ENCODE measurements at places on chromosomes 13 and 19.

GRCh38 chr19:13355356-13355755, 150.9 kb downstream of the CACNA1A start:
- no peak for DNase-seq

DNA sequence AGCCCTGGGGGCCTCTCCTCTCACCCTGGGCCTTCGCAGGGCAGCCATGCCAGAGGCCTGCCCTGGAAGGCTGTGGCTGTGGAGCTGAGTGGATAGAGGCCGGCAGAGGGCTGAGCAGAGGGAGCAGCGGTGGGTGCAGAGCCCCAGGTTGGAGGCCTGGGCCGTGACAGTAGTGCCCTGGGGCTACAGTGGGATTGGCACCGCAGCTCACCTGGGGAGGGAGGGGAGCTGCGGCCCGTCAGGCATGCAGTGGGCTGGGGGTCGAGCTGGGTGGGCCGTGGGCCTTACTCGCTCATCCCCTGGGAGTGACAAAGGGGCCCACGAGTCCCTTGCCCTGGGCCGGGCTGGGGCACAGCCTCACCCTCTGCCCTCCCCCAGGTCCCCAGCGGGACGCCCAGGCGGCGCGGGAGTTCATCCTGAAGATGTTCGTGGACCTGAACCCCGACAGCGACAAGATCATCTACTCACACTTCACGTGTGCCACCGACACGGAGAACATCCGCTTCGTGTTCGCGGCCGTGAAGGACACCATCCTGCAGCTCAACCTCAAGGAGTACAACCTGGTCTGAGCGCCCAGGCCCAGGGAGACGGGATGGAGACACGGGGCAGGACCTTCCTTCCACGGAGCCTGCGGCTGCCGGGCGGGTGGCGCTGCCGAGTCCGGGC, 15.1 kb upstream of the GNA15 start:
- DNase-seq = no peak

DNA sequence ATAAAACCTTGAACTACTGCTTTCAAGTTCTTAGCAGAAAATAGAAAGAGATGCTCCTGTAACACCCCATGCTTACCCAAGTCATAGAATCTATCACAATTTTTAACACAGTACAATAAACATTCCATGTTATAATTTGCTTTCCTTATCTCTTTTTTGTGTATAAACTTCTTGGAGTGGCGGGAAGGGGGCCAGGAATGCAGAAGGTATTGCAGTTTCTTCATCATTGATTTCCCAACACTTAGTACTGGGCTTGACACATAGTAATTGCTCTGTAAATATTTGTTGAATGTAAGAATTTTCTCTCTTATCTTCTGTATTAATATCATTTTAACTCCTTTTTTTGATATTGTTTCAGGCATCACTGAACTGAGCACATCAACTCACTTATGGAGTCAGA, 535.8 kb downstream of the KCTD12 start:
- no peak for DNase-seq

GRCh38 chr19:32339988-32340874, 5.2 kb upstream of the ZNF507 start:
- no peak for DNase-seq

GRCh38 chr19:6801485-6802086, 29.1 kb downstream of the VAV1 start:
- peak; percentile 62 for DNase-seq

- DNase-seq = no peak
Observed at GRCh38 chr13:105670179-105670990, 865.1 kb downstream of the EFNB2 start.

GRCh38 chr13:26502826-26503225, 54.7 kb upstream of the WASF3 start:
- no peak for DNase-seq

- DNase-seq = no peak
Observed at GRCh38 chr19:17415121-17415520, 4.7 kb upstream of the MVB12A start.
